Activated T-helper 1 cell treated with anti-CD3 and anti-CD28 coated beads, Interleukin-2, amount 50 U/mL, for 16 hours (primary cell): ENCODE measurements at places on chromosomes 7 and 10.

DNA sequence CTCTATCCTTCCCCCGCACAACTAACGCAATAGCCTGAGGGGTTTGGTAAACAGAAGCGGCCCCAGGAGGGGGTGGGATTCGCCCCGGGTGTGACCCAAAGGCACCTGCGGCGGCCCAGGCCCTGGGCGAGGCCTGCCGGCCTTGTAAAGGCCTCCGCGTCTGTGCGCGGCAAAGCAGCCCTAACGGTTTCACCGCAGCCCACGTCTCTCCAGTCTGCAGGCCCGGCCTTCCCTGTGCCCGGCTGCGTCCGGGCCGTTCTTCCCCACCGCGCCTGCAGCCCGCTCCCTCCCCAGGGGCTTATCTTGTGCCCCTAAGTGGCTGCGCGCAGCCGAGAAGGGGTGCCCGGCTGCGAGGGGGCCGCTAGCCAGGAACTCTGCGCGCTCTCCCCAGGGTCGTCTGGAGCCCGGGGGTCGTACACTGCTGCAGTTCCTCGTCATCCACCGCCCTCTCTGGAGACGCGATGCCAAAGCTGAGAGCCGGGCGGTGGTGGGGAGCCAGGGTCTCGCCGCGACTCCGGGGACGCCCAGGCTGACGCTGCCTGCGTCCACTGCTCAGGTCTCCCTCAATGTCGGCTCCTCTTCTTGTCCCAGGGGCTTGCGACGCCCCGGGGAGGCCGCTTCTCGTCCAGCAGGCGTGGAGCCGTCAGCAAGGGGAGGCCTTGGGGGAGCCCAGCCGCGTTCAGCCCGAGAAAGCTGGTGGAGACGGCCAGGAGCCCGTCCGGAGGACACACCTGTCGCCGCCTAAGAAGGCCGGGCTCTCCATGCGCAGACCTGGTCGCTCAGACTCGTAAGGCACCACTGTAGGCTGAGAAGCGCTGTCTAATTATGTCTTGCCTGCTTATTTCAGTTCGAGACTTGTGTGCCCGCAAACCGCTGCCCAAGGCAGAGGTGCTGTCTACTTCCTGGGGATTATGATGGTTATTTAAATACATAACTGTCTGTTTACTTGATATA lies 132.3 kb downstream of the SPAG6 start:
- DNase-seq: no peak

- DNase-seq: no peak
These were observed 44.4 kb downstream of the PFKFB3 start for GRCh38 chr10:6247041-6247712.

DNA sequence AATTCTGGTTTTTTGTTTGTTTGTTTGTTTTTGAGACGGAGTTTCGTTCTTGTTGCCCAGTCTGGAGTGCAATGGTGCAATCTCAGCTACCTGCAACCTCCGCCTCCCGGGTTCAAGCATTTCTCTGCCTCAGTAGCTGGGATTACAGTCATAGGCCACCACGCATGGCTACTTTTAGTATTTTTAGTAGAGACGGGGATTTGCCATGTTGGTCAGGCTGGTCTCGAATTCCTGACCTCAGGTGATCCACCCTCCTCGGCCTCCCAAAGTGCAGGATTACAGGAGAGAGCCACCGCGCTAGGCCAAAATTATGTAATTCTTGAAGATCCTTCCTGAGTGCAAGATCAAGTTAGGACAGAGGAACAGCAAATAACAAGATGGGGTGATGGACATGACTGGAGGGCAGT lies 719 bp downstream of the ZNF33B start:
- DNase-seq: no peak

DNA sequence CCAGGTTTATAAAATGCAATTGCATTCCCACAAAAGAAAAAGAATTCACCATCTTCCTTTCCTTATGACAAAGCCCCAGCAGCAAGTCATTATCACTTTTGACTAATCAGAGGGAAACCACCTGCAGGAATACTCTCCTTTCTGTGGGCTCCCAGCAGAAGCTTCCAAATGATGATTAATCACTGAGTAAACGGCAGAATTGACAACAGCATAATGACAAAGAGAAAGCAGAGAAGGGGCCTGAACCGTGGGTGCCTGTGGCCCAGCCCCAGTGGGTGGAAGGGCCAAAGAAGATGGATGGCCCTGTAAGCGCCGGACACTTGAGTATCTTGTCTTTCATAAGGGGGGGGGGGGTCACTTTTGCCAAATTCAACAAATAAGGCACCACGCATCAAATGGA lies 152.4 kb upstream of the NRBF2 start:
- no peak for DNase-seq
